ENCODE measurements at places on chromosomes 6 and 20. TPM values are rescaled to one million over a fixed set of nuclear protein-coding genes. Genes with fewer than 3 reads are reported as not detected.

Gene RGS17
- total RNA-seq = 0.21 TPM

Gene TAGAP
- total RNA-seq = not detected

DNA sequence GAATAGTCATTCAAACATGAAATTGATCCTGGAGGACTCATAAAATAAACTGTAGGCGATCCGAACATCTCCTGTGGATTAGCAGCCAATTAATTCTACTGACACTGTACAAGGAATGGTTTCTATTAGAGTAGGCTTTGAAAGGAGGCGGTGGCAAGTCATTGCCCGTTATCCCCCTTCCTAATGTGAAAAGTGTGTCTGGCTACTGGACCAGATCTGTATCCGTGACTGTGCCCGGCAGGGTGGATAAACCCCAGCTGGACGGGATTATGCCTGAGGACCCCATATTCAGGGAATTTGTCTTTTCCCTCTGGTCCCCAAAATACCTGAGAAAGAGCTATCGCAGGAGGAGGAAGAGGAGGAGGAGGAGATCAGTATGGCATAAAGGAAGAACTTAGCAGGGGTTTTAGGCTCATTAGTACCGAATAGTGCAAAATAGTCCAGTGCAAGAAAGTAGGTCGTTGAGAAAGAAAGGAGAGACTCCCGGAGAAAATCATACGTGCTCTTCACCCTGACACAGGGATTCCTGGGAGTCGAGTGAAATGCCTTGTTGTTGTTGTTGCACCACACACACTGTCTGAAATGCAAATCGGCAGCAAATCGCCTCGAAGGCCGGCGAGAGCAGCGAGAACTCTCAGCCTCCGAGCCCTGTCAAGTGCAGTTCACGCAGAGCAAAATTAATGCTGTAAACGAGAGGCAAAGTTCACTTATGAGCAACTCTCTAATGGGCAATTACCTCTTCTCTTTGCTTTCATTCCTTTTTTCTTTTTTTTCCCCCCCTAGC, 178.9 kb upstream of the ARID1B start:
- DNase-seq = no peak

Gene PLA2G7
- not detected for total RNA-seq

GRCh38 chr6:170062209-170062914, 228.5 kb downstream of the DLL1 start:
- no peak for DNase-seq

- DNase-seq = no peak
Measured at GRCh38 chr6:149337320-149337719, 19.8 kb downstream of the TAB2 start.

DNA sequence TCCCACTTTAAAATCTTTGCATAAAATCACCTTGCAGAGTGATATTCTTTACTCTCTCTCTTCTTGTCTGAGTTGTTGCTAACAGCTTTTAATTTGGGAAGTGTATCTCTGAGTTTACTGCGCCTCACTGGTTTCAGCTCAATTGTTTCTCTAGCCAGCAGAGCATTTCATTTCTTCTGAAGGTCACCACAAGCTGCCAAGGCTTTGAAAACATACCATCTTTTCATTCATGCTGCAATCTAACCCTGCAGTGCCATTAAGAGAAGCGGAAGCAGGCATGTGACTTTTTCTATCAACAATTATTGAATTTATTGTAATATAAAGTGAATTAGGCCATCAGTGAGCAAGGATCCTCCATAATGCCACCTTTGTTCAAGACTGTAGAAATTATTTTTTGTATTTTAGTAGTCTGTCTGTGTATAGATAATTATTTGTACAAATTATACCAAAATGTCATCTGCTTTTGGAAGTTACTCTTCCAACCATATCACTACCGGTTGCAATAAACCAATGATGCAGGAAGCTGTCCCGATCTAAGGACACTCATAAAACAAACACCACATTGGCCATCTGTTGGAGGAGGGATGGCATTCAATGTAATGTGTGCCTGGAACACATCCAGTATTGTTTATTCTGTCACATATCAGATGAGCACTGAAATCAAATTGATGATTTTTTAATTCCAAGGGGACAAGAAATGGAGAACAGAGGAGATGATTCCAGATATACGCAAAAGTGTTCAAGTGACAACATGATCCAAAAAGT, 26.8 kb downstream of the HS3ST5 start:
- DNase-seq = no peak

DNA sequence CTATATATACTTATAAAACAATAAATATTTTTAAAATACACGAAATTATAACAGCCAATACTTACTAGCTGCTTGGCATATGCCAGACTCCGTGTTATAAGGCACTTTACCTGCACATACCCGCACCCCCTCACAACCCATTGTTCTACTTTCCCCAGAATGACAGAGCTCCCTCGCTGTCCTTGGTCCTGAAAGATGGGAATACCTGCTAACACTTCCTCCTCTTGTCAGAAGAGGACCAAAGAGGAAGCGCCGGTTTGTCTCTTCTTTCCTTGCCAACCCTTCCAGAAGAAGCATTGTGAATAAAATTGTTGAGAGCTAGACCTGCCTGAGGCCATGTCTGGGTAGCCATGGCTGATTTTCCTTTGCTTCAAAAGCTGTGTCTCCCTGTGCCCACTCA, 149.3 kb downstream of the PTPRT start:
- DNase-seq = no peak

GRCh38 chr20:37382482-37383120, 36.7 kb downstream of the SRC start:
- DNase-seq = no peak

Gene ELOVL4
- total RNA-seq = 5.8 TPM

GRCh38 chr6:31576897-31577578, 1.7 kb downstream of the TNF start:
- no peak for DNase-seq

Gene ENPP5
- not detected for total RNA-seq

DNA sequence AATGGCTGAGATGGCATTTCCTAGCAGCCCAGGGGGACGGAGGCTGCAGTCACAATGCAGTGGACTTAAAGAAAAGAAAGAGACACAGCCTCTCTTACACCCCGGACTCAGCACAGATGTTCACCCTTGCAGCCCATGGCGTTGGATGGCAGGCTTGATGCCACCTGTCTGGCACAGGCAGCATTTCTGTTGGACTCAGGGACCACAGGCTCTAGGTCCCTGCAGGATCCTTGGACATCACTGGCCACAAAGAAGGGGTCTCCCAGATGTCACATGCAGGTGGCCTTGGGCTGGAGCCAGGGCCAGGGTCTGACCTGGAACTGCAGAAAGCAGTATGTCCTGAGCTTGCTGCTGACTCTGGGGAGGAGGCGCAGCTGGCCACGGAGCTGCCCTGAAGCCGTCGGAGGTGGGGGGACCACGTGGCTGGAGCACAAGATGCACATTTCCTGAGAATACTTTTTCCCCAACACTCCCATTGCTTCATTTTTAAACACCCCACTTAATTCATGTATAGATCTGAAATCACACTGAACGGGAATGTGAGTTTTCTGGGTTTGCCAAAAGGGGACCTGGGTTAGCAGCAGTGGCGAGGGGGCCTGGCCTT, 102.3 kb upstream of the SULF2 start:
- DNase-seq = no peak

DNA sequence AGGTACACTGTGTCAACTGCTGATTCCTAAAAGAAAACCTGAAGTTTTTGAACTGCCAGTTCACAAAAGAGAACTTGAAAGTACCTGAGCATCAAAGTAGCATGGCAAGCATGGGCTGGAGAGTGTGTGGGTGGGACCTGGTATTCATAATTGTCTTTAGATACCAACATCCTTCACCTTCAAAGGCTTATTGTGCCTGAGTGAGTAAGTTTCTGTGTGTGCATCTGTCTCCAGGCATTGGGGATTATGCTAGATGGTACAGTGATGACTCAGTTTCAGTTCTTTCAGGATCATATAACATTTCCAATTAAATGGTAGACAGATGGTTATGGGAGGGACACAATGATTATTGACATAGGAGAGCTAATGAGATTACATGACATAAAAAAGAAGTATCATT, 238.5 kb downstream of the ZFAND3 start:
- DNase-seq = peak; percentile 55

All from HFFc6 (cell line).